GM12891 (cell line): ENCODE measurements at places on chromosomes 7 and 10.

DNA sequence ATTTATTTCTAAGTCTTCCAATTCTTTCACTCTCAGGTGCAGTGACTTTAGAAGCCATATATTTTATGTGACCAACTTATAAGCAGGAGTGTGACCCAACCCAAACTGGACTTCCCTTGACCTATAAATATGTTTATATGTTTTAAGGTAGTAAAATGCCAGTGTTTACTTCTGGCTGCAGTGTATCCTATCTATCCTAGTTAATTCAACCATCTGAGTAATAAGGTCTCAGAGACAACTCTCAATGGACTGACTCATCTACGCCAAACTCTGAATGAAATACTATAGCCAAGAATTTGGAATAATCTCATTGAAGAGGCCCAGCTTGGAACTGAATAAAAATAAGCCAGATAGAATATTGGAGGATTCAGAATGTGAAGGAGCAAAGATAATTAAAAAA is 544.5 kb upstream of the SORCS1 start:
- DNase-seq = no peak

DNA sequence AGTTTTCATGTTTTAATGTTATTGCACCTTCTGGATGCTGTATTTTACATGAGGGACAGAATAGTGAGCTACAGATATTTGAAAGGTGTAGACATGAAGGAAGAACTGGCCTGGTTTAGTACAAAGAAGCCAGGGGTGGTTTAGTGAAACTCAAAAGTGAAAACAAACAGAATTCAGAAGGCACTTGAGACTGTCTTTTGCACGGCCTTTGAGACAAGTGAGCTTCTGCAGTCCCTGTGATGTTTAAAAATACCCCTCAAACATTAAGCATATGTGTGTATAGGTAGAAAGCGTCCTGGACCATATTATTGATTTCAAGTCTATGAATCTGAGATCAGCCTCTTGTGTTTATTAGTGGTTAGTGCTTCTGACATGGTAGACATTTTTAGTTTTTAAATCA is 118.9 kb downstream of the CDK14 start:
- DNase-seq = no peak

DNA sequence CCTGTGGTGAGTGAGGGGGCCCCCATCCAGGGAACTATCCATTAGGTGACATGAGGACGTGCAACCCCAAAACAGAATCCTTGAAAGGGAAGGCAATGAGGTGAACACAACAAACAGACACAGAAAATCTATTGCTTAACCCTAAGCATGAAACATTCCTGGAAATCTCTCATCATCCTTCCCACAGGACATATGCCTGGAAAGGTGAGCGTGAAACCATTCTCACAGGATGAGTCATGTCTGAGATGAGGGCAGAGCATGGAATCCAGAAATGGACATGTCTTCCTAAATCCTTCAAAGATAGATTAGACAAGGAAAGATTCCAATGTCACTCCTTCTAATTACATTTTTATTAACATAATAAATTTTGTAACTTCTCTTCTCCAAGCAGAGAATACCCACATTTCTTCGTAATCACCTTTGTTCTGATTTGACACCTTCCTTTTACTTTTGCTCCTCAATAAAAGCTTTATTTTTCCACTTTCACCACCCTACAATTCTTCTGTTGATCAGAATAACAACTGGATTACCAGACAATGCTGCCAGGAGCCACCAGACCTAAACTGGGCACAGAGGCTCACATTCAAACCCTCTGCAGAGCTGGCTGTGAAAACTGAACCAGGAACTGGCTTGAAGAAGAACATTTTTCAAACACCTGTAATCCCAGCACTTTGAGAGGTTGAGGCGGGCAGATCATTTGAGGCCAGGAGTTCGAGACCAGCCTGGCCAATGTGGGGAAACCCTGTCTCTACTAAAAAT is 67.2 kb downstream of the COBL start:
- no peak for DNase-seq

DNA sequence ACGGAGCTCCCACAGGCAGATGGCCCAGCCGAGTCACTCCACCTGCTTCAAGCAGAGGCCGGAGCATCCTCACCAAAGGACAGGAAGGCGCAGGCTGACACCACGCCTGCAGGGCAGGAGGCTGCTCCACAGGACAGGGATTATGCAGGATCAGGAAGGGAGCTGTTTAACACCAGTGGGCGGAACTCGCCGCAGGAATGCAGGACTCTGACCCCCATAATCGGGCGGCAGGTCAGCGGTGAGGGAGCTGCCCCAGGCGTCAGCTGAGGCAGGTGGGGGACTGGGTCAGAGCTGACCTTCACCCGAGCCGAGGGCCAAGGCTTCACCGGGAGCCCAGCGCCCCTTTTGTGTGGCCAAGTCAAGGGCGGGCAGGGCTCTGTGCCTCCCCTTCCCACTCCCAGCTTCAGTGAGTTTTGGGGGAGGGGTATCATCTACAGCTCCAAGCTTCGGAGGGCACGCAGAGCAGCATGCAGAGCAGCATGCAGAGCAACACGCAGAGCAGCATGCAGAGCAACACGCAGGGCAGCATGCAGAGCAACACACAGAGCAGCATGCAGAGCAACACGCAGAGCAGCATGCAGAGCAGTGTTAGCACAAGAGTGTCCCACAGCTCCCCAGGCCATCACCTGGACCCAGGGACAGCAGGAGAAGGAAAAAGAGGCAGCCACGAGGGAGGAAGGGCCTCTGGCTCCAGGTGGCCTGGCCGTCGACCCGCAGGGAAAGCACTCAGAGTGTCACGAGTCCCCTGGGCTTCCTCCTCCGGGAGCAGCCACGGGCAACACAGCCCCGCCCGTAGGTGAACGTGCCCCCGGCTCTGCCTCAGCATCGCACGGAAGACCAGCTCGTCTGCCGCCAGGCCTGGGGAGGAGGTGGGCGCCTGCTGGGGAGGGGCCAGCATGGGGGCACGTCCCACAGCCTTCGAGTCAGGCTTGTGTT is 151.7 kb upstream of the PPP2R2D start:
- DNase-seq = no peak

DNA sequence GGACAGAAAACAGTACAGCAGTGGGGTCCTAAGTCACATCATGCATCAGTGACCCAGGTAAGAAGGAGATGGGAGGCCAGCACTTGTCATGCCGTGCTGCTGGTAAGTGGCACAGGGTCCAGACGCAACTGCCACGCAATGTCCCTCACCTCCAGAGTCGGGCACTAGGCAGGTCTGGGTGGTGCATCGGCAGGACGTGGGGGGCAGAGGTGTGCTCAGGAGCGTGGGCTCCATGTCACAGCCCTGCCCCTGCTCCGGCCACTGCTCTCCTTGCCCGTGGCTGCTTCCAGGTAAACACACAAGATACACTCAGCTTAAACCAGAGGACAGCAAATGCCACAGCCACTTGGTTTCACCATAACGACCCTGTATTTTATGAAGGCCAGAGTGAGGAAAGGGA is 47.3 kb downstream of the COBL start:
- no peak for DNase-seq

GRCh38 chr7:98283887-98284222 is 2.4 kb downstream of the BRI3 start:
- DNase-seq = no peak

- DNase-seq = no peak
These were observed 1235.3 kb downstream of the GATA3 start for GRCh38 chr10:9289811-9290210.

GRCh38 chr10:17811146-17811865 is 2.2 kb downstream of the MRC1 start:
- no peak for DNase-seq

- no peak for DNase-seq
These were observed 49.4 kb downstream of the CXCL12 start for GRCh38 chr10:44335330-44336021.

GRCh38 chr7:123557398-123558288 is at the start of gene NDUFA5:
TSS of gene NDUFA5 (minus strand) at chr7:123557818. CDS start at chr7:123557795, 23 bp downstream.
- DNase-seq = peak; percentile 45

DNA sequence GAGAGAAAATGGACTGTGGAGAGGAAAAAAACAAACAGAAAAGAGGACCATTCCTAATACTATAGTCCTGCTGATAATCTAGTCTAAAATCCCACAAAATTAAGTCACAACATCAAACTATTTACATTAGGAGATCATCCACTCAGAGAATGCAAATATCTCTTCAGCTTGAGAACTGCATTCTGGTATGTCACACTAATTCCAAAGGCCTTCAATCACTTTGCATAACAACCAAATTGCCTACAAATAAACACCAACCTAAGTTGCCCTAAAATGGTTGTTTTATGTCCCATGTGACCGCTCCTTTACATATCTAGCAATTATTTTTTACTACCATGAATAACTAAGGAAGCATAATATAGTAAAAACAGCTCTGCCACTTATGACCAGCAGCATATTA is 264.3 kb downstream of the CACNA2D1 start:
- DNase-seq = no peak

- no peak for DNase-seq
These were observed 68.9 kb upstream of the CARD11 start for GRCh38 chr7:3112479-3113134.

- DNase-seq = no peak
These were observed 19.0 kb upstream of the ARMC3 start for GRCh38 chr10:22908837-22909236.

- no peak for DNase-seq
These were observed 2.6 kb downstream of the ZNF777 start for GRCh38 chr7:149458235-149458634.

- DNase-seq = no peak
These were observed 157.9 kb downstream of the ARID5B start for GRCh38 chr10:62059217-62059920.

DNA sequence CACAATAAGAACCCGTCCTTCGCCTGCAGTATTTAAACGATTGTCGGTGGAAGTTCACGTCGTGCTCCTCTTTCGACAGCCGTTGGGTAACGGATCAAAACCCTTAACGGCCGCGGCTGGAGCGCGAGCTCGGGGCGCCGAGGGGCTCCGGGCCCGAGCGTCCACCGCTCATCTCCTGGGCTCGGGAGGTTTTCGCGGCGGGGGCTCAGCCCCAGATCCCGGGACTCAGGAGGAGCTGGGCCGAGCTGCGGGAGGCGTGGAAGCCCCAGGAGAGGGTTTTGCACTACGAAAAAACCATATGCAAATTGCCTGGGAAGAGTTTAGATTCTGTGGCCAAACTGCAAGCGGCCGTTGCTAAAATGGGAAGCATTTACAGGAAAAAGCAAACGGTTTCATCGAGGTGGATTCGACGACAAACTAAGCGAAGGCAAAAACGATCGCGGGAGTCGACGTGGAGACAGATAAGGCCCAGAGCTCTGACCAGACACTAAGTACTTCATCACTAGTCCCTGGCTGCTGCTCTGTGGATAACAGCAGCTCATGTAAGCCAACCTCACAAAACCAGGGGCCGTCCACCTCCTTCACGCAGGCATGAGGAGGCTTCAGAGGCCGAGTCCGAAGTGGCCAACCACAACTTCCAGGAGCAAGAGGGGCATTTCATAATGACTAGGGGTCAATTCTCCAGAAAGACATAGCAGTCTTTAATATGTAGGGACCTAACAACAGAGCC is 129.7 kb downstream of the MARCHF5 start:
- no peak for DNase-seq

- no peak for DNase-seq
These were observed 10.5 kb downstream of the CPVL start for GRCh38 chr7:29135846-29136245.

- no peak for DNase-seq
These were observed 500.1 kb upstream of the KLF6 start for GRCh38 chr10:4285121-4285520.

GRCh38 chr7:97639036-97639435 is 92.8 kb upstream of the TAC1 start:
- DNase-seq = no peak

DNA sequence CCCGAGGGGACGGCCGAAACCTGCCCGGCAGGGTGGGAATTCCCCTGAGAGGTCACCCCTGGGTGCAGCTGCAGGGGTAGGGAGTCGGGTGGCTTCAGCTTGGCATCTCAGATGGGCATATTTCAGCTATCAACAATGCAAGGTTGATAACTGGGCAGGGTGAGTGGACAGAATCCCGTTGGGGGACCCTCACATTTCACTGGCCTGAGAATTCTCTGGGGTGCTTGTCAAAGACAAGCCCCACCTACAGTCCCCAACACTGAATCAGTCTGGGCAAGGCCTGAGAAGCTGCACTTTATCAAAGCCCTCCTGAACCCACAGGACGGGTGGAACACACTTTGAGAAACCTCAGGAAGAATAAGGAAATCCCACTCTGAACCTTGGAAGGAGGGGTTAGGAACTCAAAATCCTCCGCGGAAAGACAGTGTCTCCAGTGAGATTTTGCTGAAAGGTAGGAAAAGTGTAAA is 3.1 kb downstream of the RGS10 start:
- no peak for DNase-seq

DNA sequence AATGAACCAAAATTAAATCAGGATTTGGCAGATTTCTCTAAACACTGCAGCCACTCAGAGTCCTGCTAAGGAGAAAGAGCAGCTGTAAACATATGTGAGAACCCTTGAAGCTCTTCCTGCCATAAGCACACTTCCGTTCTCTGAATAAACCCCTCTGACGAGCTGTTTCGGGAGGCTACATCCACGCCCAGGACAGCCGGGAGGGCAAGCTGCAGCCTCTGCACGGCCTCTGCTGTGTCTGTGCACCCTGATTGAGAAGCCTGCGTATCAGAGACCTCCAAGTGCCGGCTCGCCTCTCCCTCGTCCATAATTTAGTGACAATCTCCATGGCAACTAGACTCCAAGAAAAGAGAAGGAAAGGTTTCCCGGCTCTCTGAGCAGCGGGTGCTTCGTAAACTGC is 114.4 kb downstream of the PTPRN2 start:
- no peak for DNase-seq

DNA sequence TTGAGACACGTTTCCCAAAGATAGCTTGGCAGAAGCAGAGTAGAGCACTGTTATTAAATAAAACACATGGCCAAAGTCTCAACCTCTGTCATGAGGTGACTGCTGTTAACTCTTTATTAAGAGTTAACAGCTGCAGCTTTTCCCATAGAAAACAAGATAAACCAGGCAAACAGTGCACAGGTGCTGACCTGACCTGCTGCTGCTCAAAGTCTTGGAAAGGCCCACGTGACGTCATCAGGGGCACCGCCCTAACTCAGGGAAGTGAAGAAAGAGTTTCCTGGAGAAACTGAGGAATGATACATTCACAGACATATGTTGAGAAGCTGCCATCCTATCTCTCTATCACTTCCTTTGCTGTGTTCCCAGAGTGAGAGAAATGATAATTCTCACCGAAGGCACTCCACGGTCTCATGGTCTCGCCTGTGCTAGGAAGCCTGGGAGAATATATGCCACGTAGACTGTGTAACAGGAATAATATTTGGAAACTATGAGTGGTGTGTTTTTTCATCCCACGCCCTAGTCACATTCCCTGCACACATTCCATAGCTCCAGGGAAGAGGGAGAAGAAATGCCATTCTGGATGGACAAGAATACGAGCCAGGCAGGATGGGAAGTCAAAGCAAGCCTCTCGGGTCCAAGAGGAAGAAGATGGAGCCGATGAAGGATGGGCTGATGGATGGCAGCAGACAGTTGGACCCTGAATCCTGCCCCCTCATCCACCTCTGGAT is 146.2 kb upstream of the NFE2L3 start:
- no peak for DNase-seq
